ENCODE measurements at places on chromosomes 7 and 10.
A peak's percentile ranks its signal among the peaks of the same experiment; 100 is the strongest.

DNA sequence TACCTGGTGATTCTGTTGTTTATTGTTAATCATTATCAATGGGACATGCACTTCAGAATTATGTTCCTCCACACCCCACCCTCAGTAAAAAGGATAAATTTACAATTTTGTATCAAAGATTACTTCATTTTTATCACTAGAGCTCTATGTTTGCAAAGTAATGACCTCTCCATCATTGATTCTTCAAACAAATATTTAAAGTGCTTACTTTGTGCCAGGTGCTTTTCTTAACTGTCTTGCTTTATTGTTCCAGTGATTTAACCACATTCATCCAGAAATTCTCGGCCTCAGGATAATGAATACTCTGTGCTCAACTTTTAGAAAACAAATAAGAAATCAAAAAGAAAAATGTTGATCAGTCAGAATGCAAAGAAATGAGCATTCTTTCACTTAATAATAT is 144.9 kb upstream of the FOXP2 start:
- DNase-seq = no peak

GRCh38 chr10:94327649-94328048 is 35.1 kb downstream of the NOC3L start:
- no peak for DNase-seq

DNA sequence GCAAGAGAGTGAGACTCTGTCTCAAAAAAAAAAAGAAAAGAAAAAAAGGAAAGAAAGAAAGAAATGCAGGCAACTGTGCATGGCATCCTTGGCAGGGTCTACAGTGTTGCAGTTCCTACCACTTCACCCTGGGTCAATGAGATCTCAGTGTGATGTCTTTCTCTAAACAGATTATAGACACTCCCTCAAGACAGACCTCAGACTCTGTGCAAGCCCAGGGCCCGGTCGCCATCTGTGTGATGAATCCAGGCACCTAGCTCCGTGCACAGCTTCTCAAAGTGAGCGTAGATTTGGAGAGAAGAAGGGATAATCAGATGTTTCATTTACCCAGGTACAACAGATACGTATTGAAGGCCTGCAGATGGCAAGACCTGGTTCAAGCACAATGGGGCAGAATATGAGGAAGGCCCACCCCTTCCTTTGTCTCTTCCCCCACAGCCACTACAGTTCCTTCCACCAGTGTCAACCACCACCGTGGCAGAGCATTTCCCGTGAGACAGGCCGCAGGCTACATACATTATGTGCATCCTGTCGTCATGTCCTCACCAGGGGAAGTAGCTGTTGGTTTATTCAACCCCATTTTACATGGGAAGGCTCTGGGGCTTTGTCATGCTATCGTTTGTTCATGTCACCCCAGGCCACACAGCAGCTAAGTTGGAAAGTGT is 471.7 kb upstream of the GALNT17 start:
- DNase-seq = no peak

GRCh38 chr7:44637788-44638594 is 31.6 kb downstream of the OGDH start:
- no peak for DNase-seq

DNA sequence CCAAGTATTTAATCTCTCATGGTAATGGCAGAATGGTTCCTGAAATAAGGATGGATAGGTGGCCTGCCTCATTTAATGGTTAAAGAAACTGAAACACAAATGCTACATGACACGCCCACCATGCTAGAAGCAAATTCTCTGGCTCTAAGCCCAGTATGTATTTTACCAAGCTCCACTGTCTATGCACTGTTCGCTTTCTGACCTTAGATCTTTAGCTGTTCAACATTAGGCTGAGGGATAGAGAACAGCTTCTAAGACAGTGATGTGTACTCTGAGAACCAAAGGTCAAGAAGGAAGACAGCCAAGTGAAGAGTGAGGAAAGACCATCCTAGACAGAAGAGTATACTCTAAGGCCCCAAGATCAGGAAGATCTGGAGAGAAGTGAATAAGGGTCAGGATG is 26.6 kb downstream of the FAM3C start:
- no peak for DNase-seq

- DNase-seq = no peak
Observed at GRCh38 chr10:86600296-86600695, 54.1 kb upstream of the OPN4 start.

DNA sequence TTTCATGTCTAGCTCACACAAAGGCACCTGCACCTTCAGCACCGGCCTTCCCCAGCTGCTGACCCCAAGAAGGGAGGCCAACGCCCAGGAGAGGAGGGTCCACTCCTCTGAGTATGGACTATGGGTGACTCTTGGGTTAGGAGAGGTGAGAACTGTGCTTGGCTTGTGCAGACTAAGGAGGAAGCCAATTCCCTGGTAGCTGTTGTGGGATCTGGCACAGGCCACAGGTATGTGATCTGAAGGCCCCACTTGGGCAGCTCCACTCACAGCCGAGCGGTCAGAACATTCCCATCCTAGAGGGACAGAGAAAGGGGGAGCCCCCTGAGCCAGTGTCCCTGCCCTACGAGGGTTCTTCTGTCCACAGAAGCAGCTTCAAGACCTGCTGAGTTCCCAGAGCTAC is 52.8 kb upstream of the FIGNL1 start:
- no peak for DNase-seq

DNA sequence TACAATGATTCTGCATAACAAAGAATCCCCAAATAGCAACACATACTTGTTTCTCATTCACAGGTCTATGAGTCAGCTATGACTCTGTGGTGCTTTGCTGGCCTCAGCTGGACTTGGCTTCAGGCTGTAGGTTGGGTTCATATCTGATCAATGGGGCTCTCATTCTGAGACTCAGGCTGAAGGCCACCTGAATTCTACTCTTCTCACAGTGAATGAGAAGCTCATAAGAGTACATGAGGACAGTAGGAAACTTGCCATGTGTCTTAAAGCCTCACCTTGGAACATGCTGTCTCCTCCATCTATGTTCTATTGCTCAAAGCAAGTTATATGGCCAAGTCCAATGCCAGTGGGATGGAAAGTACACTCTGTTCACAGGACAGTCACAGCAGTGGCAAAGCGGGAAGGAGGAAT is 292.9 kb downstream of the BMPER start:
- no peak for DNase-seq

GRCh38 chr10:58217612-58218011 is 50.1 kb downstream of the IPMK start:
- no peak for DNase-seq

DNA sequence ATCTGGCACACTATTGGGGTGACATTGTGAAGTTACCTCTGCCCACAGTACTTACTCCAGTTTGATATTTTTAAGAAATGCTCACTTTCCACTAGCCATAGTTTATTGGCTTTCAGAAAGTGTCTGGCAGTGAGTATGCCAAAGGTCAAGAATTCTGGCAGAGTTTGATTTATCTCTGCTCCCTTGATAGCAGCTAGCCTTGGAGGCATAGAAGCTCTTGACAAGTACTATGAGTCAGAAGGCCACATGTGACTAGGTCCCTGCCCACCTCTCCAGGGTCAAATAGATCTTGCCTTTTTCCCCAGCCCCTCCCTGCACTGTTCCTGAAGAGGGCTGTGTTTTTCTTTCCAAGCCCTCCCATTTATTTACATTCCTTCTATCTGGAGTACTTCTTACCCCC is 202.2 kb downstream of the AUTS2 start:
- no peak for DNase-seq

GRCh38 chr7:131583430-131583829 is 27.0 kb upstream of the PODXL start:
- no peak for DNase-seq

- no peak for DNase-seq
Observed at GRCh38 chr7:11188529-11189310, 215.0 kb downstream of the PHF14 start.

DNA sequence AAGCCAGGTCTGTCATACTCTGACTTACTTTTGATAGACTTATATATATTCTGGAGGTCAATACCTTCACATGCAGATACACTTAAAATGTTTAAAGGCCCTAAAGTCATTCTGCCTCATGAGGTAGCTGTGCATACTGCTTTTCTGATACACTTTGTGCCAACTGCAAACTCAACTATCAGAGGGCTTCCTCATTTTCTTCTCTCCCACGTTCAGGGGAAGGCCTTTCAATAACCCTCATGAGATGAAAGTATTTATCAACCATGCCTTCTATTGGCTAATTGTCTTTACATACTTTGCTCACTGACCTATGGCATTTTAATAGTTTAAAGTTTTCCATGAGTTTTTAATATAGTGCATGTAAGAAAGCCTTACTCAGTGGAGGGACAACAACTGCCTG is 112.7 kb upstream of the AMPH start:
- no peak for DNase-seq

DNA sequence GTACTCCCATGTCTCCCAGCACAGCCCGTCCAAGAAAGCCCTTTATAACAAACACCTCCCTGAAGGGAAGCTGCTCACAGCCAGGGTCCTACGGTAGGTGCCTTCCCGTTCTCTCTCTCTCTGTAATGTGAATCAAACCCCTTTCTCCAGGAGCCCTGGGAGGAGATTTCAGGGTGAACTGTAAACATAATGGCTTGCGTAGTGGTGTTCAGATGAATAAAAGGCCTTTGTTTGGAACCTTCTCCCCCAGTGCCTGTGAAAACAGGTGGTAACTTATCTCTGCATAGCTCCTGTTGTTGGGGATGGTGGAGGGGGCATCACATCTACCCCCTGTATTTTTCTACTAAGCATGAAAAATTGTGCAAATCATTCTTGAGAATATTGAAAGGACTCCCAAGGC is 12.4 kb downstream of the CALHM2 start:
- DNase-seq = no peak

GRCh38 chr7:132083537-132084123 is 492.6 kb downstream of the PLXNA4 start:
- DNase-seq = no peak

DNA sequence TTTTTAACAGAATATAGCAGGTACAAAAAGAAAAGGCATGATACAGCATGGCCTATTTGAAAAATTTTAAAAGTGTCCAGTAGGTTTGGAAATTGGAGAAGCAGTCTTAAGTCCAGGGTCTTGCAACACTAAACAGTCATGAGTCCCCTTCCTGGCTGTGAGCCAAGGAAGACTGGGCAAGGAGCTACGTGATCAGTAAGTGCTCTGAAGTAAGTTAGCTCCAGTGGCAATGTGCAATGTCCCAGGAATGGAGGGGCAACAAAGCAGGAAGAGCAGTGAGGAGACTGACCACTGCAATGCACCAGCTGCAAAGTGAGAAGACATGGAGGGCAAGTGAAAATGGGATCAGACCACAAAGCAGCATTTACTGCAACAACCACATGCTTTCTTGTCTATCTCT is 72.9 kb upstream of the GRID1 start:
- DNase-seq = peak; percentile 3

DNA sequence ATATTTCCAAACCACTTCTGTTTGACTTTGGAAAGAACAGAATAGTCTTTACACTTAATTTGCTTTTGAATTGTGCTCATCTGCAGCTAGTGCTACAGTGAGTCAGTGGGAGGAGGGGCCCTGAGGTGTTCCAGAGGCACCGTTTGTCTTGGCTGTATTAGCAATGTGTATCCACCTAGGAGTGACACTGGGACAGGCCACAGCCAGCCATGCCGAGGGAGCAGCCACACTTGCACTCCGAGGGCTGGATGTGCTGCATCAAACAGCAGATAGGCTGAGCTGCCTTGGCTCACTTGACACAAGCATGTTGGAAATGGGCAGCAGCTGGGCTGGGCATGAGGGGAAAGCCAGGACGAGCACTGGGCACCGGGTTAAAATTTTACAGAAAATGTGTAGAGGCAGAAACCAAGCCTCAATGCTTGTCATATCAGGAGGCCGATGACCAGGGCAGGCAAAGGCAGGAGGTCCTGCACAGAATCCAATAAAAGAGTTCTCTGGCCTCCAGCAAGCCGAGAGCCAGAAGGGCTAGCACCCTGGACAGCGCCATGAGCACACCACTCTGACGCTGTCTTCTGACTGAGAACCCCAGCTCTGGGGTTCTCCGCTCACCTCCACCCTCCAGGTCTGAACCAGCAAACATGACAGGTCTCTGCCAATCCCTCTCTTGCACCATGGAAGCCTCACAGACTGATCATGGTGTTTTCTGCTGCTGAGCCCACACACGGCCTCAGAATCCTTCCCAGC is 163.3 kb downstream of the GRID1 start:
- DNase-seq = no peak

Measured in amygdala (tissue), 56 donors.